ENCODE measurements at places on chromosomes 2 and 18.
A peak's percentile ranks its signal among the peaks of the same experiment; 100 is the strongest.

- no peak for DNase-seq
These were observed 22.7 kb downstream of the RAB31 start for GRCh38 chr18:9730786-9731185.

DNA sequence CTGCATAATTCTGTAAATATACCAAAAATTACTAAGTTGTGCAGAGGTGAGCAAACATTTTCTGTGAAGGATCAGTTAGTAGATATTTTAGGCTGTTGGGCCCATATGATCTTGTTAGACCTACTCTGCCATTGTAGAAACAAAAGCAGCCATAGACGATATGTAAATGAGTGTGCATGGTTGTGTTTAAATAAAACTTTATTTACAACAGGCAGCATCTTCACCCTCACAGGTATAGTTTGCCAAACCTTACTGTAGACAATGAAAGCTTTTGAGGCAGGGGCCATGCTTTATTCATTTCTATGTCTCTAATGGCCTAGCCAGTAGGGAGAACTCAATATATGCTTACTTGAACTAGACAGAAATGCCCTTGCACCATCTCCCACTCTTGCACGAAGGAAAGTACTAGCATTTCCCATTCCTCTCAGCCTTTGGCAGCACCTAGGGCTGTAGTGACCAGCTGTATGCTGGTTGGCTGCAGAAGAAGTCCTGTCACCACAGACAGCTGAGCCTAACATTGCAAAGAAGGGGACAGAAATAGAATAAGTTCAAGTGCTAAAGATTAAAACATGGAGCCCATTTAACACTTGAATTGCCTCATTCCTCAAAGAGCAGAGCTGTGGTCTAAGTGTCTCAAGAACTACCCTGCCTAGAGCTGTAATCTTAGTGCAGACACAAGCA, 305.1 kb upstream of the MGAT5 start:
- no peak for DNase-seq

DNA sequence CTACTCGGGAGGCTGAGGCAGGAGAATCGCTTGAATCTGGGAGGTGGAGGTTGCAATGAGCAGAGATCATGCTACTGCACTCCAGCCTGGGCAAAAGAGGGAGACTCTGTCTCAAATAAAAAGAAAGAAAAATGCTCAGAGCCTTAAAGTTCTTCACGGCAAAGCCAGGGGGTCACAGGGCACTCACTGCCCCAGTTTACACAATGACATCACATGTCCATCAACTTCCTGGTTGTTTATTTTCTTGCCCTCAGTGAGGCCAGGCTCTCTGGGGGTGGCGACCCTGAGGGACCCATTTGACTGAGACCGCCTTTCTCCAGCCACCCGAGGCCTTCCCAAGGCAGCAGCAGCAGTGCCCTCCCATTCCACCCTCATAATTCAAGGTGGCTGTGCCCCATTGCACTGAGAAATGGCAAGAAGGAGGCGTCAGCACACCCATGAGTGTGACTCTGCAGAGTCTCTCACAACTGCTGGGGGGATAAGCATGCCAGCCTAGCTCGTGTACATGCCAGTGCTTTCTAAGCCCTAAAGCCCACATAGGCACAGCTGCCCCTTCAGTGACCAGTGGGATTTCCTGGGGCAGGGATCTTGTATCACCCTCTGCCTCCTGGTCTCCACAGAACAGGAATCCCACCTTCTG, 50.0 kb downstream of the SFXN5 start:
- DNase-seq = no peak

- no peak for DNase-seq
These were observed 129.7 kb upstream of the TNP1 start for GRCh38 chr2:216989340-216990129.

DNA sequence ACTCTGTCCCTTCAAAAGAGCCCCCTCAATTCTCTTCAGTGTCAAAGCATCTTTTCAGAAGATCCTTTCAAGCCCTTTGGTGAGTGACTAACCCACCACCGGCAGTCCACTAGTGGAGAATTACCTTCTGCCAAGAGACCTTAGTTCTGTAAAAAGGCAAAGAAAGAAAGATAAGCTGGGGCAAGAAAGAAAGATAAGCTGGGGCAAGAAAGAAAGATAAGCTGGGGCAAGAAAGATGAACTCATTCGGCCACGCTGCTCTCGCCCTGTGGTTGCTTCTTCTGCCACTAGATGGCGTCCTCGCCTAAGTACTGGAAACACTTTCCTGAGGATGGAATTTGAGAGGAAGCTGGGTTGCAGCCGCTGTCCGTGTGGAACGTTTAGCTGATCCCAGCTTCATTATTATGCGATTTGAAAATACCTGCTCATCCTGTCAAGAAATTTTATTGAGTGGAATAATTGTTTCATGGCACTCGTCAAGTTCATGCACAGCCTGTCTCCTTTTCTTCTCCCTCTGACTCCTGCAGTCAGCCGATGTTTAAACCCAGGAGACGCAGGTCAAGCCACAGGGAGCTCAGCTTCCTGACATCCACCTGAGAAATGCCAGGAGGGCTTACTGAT, 17.3 kb upstream of the ANXA4 start:
- DNase-seq = peak; percentile 86

GRCh38 chr2:134712299-134712698, 6.5 kb downstream of the TMEM163 start:
- DNase-seq = no peak

DNA sequence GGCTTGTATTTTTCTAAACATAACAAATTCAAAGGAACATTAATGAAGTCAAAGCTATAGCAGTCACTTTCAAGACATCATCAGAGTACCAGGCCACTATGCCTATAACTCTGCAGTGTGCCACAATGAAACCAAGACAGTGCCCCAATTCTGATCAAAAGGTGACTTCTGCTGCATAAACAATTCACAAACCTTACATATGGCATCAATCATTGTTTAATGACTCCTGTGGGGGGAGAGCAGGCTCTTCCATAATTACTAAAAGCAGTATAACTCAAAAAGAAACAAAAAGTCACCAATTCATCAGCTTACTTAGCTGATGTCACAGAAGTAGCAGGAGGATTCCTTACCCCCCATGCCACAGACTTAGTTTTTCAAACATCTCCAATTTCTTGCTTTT, 15.5 kb downstream of the LPIN2 start:
- no peak for DNase-seq

- no peak for DNase-seq
These were observed 304.0 kb downstream of the ZNF521 start for GRCh38 chr18:25047983-25048382.

- DNase-seq = no peak
These were observed 226.2 kb upstream of the RAB6C start for GRCh38 chr2:129753261-129753660.

- no peak for DNase-seq
These were observed 371.9 kb upstream of the TNP1 start for GRCh38 chr2:217231724-217232123.

GRCh38 chr2:219022616-219023015, 18.7 kb downstream of the CFAP65 start:
- no peak for DNase-seq

DNA sequence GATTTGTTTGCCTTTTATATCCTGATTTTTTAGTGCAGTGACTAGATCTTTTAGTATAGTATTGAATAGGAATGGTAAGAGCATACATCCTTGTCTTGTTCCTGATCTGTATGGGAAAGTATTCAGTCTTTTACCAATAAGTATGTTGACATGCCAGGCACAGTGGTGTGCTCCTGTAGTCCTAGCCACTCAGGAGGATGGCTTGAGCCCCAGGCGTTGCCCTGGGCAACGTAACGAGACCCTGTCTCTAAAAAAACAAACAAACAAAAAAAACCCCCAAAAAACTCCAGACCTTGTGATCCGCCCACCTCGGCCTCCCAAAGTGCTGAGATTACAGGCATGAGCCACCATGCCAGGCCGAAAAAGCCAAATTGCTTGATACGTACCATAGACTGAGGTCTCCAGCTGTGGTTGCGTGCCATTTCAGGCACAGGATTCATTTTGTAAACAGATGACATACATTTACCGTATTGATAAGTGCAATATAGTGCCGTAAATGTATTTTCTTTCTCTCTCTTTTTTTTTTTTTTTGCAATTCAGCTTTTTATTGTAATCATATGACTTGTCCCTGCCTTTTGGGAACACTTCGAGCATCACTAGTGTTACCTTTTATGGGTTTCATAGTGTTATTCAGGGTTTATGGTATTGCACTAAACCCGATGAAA, 18.5 kb downstream of the BIRC6 start:
- DNase-seq = no peak

DNA sequence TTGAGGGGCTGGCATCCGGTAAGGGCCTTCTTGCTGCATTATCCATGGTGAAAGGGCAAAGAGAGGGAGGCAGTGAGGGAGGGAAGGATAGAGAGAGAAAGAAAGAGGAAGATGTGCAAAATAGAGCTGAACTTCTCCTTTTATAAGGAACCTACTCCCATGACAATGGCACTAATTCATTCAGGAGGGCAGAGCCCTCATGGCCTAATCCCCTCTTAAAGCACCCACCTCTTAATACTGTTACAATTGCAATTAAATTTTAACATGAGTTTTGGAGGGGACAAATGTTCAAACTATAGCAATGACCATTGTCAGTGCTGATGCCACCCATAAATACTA, 60.2 kb downstream of the CXCR4 start:
- DNase-seq = no peak

DNA sequence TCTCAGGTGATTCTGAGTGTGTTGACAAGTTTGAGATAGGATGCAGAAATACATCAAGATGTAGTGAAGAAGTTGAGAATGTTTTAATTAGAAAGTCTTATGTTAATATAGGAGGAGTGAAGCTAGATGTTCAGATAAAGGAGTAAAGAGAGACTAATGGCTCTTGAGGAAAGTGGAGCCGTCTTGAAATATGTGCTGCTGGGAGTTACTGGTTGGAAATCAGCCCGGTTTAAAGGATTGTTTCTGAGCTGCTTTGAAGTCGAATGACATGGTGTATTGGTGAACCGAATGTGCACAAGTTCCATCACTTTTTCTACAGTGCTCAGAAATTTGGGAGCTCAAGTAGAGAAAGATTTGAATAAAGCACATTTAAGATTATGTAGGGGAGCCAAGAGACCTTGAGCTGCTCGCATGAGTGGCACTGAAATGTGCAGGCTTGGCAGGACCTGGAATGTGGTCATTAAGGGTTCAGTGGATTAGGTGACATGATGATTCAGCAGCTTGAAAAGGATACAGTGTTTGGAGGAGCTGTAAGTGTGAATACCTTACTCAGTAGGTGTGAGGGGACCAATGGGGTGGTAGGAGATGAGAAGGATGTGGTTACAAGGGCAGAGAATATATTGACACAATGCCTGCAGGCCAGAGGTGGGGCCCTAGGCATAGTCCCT, 68.6 kb downstream of the CAB39 start:
- DNase-seq = peak; percentile 7

Measured in stimulated activated CD4-positive, alpha-beta T cell treated with anti-CD3 and anti-CD28 coated beads, Interleukin-4, amount 100 ng/mL, for 1 hour (primary cell).